ENCODE measurements at places on chromosomes 2 and 18.

DNA sequence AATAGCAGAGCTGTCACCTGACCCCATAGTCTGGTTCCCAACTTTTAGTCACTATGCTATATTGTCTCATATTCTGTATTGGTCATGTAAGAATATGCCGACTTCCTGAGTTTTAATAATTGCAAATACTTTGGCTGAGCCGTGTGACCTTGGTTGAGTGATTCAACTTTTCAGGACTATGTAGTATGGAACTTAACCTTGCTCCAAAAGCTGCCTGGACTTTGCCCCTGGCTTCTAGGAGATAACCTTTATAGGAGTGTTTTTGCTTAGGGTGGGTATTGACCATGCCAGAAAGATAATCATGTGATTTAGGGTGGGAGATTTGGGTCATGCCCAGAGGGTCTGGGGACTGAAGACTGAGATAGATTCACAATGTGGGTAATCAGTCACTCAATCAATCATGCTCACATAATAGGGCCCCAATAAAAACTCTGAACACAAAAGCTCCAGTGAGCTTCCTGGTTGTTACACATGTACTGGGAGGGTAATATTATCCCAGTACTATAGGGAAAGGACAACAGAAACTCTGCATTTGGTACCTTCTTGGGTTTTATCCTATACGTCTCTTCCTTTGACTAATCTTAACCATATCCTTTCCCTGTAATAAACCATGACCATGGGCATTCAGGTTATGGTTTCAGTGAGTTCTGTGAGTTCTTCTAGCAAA lies 235.6 kb downstream of the RNF152 start:
- DNase-seq, result no peak

GRCh38 chr2:158775273-158776027 lies 19.7 kb upstream of the DAPL1 start:
- no peak for DNase-seq

GRCh38 chr18:66749030-66749429 lies 145.1 kb upstream of the CDH19 start:
- DNase-seq, result peak; percentile 0

- no peak for DNase-seq
These were observed 610.0 kb downstream of the GALR1 start for GRCh38 chr18:77859634-77860033.

- peak; percentile 73 for DNase-seq
These were observed 61.4 kb downstream of the CPS1 start for GRCh38 chr2:210617732-210618330.

GRCh38 chr2:75133621-75134570 lies 65.4 kb downstream of the TACR1 start:
- no peak for DNase-seq

Data from NCI-H526 (cell line).